Smooth muscle cell of the umbilical artery (primary cell): ENCODE measurements at places on chromosomes 4 and X. TPM values are rescaled to one million over a fixed set of nuclear protein-coding genes. Genes with fewer than 3 reads are reported as not detected.

KLHL34 gene
- total RNA-seq: not detected in 2 replicates

ASB11 gene
- not detected in 2 replicates for total RNA-seq

HSFX1 gene
- 0.89 and 1.6 TPM in 2 replicates for total RNA-seq

GAB3 gene
- 2.4 and 3.5 TPM in 2 replicates for total RNA-seq

CDKL2 gene
- total RNA-seq: 0.88 and 0.89 TPM in 2 replicates

CYTL1 gene
- total RNA-seq: 0.30 and 1.5 TPM in 2 replicates

GAGE13 gene
- total RNA-seq: not detected in 2 replicates

CLIC2 gene
- 0.59 TPM in 1 of 2 replicates, not detected in the other for total RNA-seq

NWD2 gene
- not detected in 2 replicates for total RNA-seq

ATP8A1 gene
- total RNA-seq: 0.59 and 0.65 TPM in 2 replicates

BEX1 gene
- 0.89 and 3.8 TPM in 2 replicates for total RNA-seq

GPM6B gene
- total RNA-seq: not detected in 2 replicates

VMA21 gene
- total RNA-seq: 52.6 and 56.1 TPM in 2 replicates

SLC9B1 gene
- 0.51 and 0.89 TPM in 2 replicates for total RNA-seq

WWC2 gene
- total RNA-seq: 34.1 and 64.2 TPM in 2 replicates

SYTL4 gene
- 6.7 and 35.9 TPM in 2 replicates for total RNA-seq

SRPX gene
- total RNA-seq: 94.4 and 124 TPM in 2 replicates
